ENCODE measurements at places on chromosomes 1 and 21.

- H3K36me3 ChIP-seq: no peaks in the 10 kb centered on the region
- H3K27ac ChIP-seq: no peak overlapping the region
- no peak overlapping the region for H3K4me3 ChIP-seq
Measured at GRCh38 chr1:221164951-221165838, 286.0 kb downstream of the HLX start.

GRCh38 chr1:19178734-19179398, 31.2 kb downstream of the UBR4 start:
- H3K36me3 ChIP-seq: peaks cover 69% of the 10 kb centered on the region
- no peak overlapping the region for H3K4me3 ChIP-seq
- no peak for DNase-seq
- H3K27ac ChIP-seq: no peak overlapping the region
- H3K27me3 ChIP-seq: no peaks in the 10 kb centered on the region

DNA sequence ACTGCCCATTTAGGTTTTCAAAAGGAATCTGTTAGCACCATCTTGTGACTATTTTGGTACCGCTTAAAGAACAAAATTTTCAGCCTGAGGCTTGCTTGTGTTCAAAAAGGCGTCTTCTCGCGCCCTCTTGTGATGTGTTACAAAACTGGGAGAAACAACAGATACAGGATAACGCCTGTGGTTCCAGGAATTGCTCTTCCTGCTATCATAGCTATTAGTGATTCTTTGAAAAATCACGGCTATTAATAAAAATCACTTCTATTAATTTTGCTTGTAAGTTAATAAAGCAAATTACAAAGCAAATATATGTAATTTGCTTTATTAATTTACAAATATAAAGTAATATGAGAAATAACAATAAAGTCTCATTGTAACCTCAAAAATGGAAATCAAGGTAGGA, 82.2 kb upstream of the ABCD3 start:
- H3K4me3 ChIP-seq: no peak overlapping the region
- no peaks in the 10 kb centered on the region for H3K27me3 ChIP-seq
- no peaks in the 10 kb centered on the region for H3K36me3 ChIP-seq
- H3K4me1 ChIP-seq: peaks cover 18% of the 10 kb centered on the region

DNA sequence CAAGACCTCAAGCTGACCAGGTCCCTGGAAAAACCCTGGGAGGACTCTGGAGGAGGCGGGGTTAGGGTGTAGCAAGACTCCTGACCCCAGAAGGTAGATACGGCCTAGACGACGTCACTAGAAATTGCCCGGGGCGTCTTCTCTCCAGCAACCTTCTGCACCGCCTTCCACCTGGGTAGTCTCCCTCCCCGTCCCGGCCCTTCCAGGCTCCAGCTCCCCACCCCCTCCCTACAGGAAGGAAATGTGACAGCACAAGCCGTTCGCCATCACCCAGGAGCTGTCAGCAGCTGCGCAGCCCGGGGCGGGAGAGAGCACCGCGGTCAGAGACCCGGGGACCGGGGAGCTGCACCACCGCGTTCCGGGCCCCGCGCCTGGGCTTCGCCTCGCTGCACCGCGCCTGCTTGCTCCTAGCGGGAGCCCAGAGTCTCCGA, 20.0 kb downstream of the SERTAD4 start:
- DNase-seq: no peak
- peaks cover 19% of the 10 kb centered on the region for H3K4me1 ChIP-seq
- H3K36me3 ChIP-seq: no peaks in the 10 kb centered on the region
- H3K4me3 ChIP-seq: no peak overlapping the region
- peaks cover 11% of the 10 kb centered on the region for H3K27me3 ChIP-seq

GRCh38 chr1:39694026-39694425, 2.8 kb upstream of the HPCAL4 start:
- peaks cover 4% of the 10 kb centered on the region for H3K4me1 ChIP-seq
- no peak overlapping the region for H3K27ac ChIP-seq
- peaks cover 79% of the 10 kb centered on the region for H3K27me3 ChIP-seq
- no peak overlapping the region for H3K4me3 ChIP-seq
- DNase-seq: no peak

- H3K4me3 ChIP-seq: no peak overlapping the region
- no peak for DNase-seq
- H3K27me3 ChIP-seq: no peaks in the 10 kb centered on the region
- H3K27ac ChIP-seq: no peak overlapping the region
- H3K4me1 ChIP-seq: no peaks in the 10 kb centered on the region
- H3K36me3 ChIP-seq: no peaks in the 10 kb centered on the region
Measured at GRCh38 chr21:31952828-31953227, 80.0 kb downstream of the HUNK start.

DNA sequence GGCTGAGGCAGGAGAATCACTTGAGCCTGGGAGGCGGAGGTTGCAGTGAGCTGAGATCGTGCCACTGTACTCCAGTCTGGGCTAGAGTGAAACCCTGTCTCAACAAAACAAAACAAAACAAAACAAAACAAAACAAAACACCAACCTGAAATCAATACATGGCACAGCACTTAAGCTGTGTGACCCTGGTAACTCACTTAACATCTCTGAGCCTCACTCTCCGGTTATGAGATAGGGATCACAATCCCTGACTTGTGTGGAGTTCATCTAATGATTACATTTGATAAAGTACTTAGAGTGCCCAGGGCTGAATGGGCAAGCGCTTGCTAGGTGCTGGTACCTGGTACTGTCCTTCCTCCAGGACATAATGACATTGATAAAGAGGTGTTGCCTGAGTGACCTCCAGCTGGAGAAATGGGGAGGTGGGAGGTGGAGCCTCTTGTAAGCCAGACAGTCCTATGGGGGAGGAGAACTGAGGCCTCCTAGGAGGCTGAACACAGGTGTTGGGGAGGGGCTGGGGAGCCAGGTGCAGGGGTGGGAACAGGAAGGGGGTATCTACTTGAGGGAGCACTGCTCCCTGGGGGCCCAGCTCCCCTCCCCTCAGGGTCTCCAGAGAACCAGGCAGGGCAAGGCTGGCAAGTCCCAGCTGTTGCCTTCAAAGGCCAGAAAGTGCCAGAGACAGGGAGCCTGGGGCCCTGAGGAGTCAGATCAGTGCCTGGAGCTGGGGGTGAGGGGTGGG, 17.9 kb downstream of the FOXO6 start:
- peaks cover 14% of the 10 kb centered on the region for H3K27me3 ChIP-seq
- no peak overlapping the region for H3K27ac ChIP-seq
- DNase-seq: no peak
- no peaks in the 10 kb centered on the region for H3K36me3 ChIP-seq
- H3K4me3 ChIP-seq: no peak overlapping the region

GRCh38 chr1:203354246-203354645, 3.3 kb upstream of the FMOD start:
- peaks cover 6% of the 10 kb centered on the region for H3K4me1 ChIP-seq
- DNase-seq: peak; percentile 46
- H3K36me3 ChIP-seq: no peaks in the 10 kb centered on the region

- H3K27me3 ChIP-seq: no peaks in the 10 kb centered on the region
- no peak for DNase-seq
- H3K36me3 ChIP-seq: no peaks in the 10 kb centered on the region
- H3K4me3 ChIP-seq: no peak overlapping the region
Measured at GRCh38 chr1:58003059-58003458, 543.5 kb downstream of the OMA1 start.

GRCh38 chr1:158188611-158189010, 7.9 kb downstream of the CD1D start:
- H3K4me1 ChIP-seq: no peaks in the 10 kb centered on the region
- peaks cover 10% of the 10 kb centered on the region for H3K27me3 ChIP-seq
- no peak overlapping the region for H3K4me3 ChIP-seq
- H3K36me3 ChIP-seq: no peaks in the 10 kb centered on the region
- DNase-seq: no peak
- H3K27ac ChIP-seq: no peak overlapping the region

- no peak for DNase-seq
- H3K4me3 ChIP-seq: no peak overlapping the region
- peaks cover 46% of the 10 kb centered on the region for H3K4me1 ChIP-seq
- no peaks in the 10 kb centered on the region for H3K36me3 ChIP-seq
- no peaks in the 10 kb centered on the region for H3K27me3 ChIP-seq
- no peak overlapping the region for H3K27ac ChIP-seq
Measured at GRCh38 chr1:205369701-205370123, 13.0 kb upstream of the KLHDC8A start.

- peaks cover 36% of the 10 kb centered on the region for H3K4me1 ChIP-seq
- no peak overlapping the region for H3K27ac ChIP-seq
- peaks cover 11% of the 10 kb centered on the region for H3K36me3 ChIP-seq
- no peaks in the 10 kb centered on the region for H3K27me3 ChIP-seq
- no peak overlapping the region for H3K4me3 ChIP-seq
Measured at GRCh38 chr1:161199506-161200139, 769 bp upstream of the ADAMTS4 start.

DNA sequence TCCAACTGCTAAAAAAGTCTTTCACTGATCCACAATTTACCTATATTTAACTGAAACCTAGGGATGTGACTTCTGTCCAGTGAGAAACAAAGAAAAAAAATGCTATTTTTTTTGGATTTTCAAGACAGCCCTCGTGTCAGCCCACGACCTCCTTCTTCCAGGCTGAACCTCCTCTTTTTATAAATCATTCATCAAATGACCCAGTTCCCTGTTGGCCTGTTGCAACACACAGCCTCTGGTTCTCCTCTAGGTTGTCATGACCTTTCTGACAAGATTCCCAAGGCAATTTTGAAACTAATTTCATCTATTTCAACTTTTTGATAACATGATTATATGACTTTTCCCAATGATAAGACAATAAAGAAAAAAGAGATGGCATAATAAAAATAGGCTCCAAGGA, 74.6 kb downstream of the PGBD5 start:
- no peak for DNase-seq
- no peaks in the 10 kb centered on the region for H3K4me1 ChIP-seq
- H3K27me3 ChIP-seq: no peaks in the 10 kb centered on the region
- H3K27ac ChIP-seq: no peak overlapping the region
- H3K36me3 ChIP-seq: no peaks in the 10 kb centered on the region

- H3K27ac ChIP-seq: no peak overlapping the region
- H3K36me3 ChIP-seq: peaks cover 18% of the 10 kb centered on the region
- no peak for DNase-seq
- H3K27me3 ChIP-seq: no peaks in the 10 kb centered on the region
- H3K4me3 ChIP-seq: no peak overlapping the region
Measured at GRCh38 chr1:243378669-243379068, 122.8 kb downstream of the SDCCAG8 start.

DNA sequence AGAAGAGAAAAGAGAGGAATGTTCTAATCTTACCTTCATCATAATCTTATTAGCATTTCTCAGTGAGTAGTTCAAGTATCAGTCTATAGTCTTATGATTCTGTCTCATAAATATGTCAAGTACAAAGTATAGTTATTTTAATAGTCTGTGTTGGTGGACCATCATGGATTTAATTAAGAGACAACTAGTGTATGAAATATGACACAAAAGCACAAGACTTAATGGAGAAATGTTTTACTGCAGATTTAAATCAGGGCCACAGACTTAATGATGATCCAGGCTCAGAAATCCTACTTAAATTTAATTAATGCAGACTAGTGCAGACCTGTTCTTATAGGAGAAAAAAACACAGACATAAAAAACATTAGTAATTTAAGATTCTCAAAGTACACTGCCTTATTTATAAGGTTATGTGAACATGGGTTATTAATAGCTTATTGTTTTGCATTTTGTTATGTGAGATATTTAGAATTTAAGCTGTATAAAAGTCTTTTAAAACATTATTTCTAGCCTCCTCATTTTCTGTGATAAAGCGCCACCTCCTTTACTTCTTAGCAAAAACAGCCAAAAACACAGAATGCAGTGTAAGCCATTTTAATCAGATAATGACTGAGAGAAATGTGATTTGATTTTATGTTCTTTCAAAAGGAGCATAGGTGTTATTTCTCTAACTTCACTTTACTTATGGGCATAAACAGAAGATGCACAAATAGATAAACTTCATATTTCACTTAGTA, 255.0 kb upstream of the SNX7 start:
- no peaks in the 10 kb centered on the region for H3K27me3 ChIP-seq
- DNase-seq: no peak
- H3K4me1 ChIP-seq: no peaks in the 10 kb centered on the region
- H3K4me3 ChIP-seq: no peak overlapping the region
- H3K36me3 ChIP-seq: no peaks in the 10 kb centered on the region

DNA sequence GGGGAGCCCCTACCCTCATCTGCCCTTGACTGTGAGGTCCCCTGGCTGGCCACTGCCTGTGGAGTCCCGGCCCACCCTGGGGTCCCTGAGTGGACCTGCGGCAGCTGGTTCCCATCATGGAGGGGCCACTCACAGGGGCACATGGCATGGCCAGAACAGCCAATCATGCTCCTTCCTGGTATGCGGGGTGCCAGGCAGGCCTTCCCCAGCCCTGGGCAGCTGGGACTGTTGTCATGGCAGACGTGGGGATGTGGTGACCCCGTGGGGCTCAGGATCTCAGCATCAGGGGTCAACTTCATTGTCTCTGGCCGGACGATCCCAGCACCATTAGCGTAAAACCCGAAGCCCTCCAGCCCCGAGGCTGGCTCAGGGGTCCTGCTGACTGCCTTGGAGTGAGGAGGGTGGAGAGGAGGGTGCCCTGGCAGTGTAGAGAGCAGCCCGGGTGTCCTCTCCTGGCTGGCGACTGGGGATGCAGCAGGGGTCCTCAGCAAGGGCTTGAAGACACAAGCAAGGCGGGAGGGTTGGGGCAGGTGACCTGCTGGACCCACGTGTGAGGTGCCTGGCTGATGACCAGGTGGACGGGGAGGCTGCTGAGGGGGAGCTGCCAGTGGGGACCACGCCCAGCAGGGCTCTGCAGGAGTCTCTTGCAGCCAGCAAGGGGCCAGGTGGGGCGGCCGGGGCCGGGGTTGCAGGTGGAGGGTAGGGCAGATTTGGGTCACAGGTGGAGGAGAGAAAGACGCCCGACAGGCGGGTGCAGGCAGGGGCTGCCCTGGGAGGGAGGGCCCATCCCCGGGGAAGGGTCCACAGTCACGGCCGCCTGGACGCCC, 45.1 kb downstream of the TRIM11 start:
- H3K4me1 ChIP-seq: no peaks in the 10 kb centered on the region
- no peak overlapping the region for H3K4me3 ChIP-seq
- H3K27ac ChIP-seq: no peak overlapping the region

DNA sequence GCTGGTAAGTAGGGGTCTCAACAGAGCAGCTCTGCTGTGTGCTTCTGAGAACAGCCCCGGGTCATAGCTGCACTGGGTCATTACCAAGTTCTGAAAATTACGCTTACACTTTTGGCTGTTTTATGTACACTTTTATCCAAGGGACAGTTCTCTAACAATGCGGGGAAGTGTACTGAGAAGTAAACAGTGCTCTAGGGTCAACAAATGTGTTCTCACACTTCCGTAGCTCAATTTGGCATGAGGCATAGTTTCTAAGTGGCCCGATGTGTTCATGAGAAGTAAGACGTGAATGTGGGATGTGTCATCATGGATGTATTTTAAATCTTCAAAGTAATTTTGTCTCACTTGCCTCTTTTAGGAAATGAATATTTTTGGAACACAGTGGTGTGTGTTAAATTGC, 10.9 kb upstream of the VAMP3 start:
- DNase-seq: peak; percentile 13
- no peak overlapping the region for H3K27ac ChIP-seq
- H3K36me3 ChIP-seq: no peaks in the 10 kb centered on the region
- H3K27me3 ChIP-seq: no peaks in the 10 kb centered on the region

DNA sequence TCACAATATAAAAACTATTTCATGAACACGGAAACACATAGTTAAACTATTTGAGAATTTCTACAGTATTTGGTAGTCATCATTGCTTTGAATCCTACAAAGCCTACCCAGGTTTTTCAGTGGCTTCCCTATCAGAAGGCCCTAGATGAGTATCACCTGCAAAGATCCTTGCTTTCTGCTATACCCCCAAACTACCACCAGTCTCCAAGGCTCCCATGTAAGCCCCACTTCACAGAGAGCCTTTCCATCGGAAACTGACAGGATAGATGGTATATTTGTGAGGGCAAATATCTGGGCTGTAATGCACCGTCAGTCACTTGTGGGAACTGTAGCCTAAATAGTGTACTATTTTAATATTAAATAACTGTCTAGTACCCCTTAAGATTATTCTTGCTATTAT, 674.3 kb downstream of the BRINP3 start:
- no peaks in the 10 kb centered on the region for H3K36me3 ChIP-seq
- no peaks in the 10 kb centered on the region for H3K27me3 ChIP-seq

Measured in astrocyte (in vitro differentiated cells and primary cell).